GM12878 (cell line): ENCODE measurements at places on chromosomes 7 and 10. TPM values are rescaled to one million over a fixed set of nuclear protein-coding genes. Genes with fewer than 3 reads are reported as not detected.

DNA sequence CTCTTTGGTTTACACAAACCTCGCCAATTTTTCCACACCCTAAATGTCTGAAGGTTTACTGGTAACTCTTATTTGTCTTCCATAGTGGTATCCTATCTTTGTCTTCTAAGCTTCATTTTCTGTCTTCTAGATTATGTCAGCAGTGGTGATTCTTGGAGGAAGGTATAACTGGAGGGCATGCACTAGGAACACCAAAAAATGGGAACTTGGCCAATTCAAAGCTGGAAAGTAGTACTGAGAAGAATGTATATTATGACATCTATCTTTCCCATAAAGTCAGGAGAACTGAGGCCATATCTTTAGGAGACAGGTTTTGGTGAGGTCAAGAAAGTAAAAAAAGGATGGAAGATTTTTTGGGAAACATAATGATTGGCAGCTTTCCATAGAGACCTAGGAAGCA, 113.3 kb downstream of the CPEB3 start:
- no peak for DNase-seq

DNA sequence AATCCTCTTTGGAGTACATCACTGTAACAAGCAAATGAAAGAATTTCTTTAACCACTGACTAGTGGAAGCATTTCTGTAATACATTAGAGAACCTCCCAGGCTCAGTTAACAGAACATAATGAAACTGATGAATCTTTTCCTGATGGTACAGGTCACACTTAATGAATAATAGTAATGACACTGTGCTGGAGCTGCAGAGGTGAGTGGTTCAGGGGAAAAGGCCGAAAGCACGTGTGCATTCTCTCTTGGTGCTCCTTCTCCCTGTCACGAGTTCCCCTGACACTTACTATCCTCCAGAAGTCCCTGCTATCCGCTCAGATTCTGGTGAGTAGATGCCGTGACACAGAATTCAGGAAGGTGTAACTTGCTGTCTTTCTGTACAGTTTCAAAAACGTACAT, 8.0 kb downstream of the HIPK2 start:
- DNase-seq = no peak

DNA sequence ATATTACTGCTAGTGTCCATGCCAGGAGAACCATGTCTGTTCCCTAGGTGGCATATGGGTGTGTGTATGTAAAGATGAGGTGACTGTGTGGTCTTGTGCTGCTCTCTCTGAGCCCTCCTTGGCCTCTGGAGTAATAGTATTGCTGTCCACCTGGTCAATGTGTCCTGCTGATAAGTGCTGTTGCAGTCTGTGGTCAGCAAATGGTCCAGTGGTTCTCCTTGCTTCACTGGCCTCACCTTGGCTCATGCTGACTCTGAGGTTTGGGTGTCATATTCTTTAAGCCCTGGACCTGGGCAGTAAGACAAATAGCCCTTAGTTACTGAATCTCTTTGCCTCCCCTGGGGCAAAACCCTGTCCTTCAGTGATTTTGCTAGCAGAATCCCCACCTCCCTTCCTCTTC, 56.8 kb downstream of the TPST1 start:
- DNase-seq = no peak

- DNase-seq = no peak
Measured at GRCh38 chr10:55397777-55398496, 596.9 kb upstream of the PCDH15 start.

DNA sequence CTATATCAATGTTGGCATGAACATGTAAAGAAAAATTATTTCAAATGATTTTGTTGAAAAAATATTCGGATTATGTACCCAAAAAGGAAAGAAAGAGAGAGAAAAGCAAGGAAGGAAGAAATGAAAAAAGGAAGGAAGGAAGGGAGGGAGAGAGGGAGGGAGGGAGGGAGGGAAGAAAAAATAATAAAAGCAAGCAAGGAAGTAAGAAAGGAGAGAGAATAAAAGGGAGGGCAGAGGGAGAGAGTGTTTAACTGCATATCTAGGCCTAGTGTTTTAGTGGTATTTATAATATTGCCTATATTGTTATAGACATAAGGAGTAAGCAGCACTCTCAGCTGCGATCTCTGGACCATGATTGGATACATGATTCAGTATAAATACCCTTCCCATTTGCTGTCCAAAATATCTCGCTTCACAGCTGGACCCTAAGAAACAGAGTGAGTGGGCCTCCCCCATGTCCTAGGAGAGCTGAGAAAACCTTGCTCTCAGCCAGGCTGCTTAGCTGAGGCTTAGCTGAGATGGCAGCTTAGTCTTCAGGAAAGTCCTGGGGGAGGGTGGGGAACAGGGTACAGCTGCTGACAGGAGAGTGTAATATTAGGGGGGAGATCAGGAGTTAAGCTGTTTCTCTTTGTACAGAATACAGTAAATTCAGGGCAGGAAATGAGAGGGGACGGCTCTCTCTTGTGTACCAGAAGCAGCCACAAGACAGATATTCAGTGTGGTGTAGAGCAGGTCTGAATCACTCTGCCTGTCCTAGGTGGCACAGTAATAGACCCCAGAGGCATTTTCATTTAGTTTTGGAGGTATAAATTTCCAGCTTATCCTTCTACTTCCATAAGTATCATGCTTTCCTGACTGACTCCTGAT, 66.8 kb upstream of the TARP start:
- no peak for DNase-seq

DNA sequence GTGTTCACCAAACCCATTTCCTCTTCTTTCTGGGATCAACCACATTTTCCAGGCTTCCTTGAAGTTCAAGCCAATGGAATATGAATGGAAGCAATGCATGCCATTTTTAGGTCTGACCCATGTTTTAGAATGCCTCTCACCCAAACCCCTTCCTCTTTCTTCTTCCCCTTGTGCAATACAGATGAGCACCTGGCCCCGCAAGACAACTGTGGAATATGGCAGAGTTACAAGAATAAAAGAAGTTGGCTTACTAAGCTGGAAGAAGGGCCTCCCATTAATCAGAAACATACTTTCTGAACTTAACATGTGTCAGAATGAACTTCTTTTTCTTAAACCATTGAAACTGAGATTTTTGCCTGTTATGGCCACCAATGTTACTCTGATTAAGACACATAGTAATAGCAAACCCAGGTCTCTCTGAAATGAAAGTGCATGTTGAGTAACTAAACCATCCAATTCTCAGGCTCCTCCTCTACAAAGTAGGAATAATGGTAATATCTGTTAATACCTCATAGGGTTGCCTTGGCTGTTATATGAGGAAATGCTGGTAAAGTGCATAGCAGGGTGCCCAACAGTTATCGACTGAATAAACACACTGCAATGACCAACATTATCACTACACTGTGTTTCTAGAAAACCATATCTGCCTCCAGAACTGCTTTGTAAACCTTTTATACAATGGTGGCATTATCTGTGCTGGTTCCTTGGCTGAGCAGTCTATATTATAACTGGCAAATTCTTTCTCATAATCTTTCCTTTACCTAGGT, 382.2 kb upstream of the NRP1 start:
- DNase-seq = no peak

GRCh38 chr10:103040418-103040817, 122.3 kb downstream of the CNNM2 start:
- DNase-seq = no peak

GRCh38 chr10:118455181-118455695, 113.1 kb upstream of the FAM204A start:
- DNase-seq = no peak

GRCh38 chr10:4022473-4022872, 237.5 kb upstream of the KLF6 start:
- DNase-seq = no peak

Gene NPTX2
- polyA plus RNA-seq = not detected in 2 replicates

Gene ASZ1
- not detected in 2 replicates for polyA plus RNA-seq
